ENCODE measurements at places on chromosomes 2 and 18.

GRCh38 chr2:97645112-97645694 lies 659 bp upstream of the COX5B start:
- no peak for DNase-seq

DNA sequence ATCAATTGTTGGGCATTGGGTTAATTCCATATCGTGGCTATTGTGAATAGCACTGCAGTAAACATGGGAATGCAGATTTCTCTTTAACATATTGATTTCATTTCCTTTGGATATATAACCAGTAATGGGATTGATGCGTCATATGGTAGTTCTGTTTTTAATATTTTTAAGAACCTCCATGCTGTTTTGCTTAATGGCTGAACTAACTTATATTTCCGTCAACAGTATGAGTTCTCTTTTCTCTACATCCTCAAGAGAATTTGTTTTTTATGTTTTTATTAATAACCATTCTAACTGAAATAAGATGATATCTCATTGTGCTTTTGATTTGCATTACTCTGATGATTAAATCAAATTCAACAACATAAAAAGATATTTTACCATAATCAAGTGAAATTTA lies 228.5 kb upstream of the FSIP2 start:
- DNase-seq: no peak

DNA sequence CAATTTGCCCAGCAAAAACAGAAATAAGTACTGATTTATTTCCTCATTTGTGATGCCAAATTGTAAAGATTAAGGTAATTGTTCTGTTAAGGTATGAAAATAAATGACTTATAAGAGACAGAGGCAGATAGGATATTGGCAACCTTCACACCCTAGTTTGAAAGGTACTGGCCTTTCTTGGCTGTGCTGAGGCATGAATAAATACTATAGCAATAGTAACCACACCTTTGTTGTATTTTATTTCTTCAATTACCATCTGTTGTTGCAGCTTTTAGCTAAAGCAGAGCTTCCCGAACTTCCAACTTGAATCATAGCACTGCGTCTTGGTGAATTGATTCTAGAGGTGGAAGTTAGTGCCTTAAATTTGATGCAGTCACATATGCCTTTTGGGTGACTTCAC lies 55.9 kb downstream of the FMNL2 start:
- DNase-seq: no peak

DNA sequence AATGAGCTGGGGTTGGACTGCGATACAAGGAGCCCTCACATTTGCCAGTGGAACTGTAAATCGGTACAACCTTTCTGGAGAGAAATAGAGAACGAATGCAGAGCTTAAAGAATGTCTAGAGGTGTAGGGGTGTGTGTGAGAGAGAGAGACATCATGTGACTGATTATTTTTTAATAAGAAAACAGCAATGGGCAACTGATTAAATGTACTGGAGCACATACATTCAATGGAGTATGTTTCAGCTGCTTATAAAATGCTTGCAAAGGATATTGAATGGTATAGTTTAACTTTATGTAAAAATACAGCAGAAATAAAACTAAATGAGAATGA lies 391 bp upstream of the TMEM17 start:
- DNase-seq: no peak

DNA sequence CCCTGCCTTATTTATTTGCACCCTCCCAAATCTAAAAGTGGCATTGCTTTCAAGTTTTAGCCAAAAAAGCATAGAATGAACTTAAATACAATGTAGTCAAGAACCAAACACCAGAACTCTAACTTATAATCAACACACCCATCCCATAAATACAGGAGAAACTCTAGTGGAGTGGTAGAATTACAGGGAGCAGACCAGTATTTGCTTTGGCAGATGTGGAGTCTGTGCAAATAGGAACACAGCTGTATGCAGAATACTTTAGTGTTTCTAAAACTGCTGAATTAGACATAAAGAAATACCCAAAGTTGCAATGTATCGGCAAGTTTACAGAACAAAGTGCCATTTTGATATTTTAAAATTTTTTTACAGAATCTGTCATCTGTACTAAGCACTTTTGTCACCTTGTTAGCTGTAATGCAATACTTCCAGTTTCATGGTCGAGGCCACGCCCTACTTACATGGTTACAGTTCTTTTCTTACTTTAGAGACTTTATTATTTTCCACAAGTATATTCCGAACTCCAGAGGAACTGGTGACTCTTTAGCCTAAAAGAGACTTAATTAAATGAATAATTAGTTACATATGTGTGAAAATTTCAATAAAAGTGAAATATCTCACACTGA lies 23.7 kb upstream of the COL5A2 start:
- no peak for DNase-seq

DNA sequence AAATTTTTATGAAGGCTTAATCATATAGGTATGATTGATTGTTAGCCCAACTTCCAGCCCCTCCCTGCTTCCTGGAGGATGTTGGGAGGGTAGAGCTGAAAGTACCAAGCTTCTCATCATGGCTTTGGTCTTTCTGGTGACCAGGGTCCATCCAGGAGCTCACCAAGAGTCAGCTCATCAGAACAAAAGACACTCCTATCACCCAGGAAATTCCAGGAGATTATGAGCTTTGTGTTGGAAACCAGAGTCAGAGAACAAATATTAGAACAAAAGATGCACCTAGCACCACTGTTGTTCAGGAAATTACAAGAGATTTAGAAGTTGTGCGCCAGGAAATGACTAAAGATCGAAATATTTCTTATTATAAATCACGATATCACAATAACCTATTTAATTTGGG lies 119.9 kb upstream of the THUMPD2 start:
- no peak for DNase-seq

GRCh38 chr2:50148632-50149031 lies 883.3 kb downstream of the NRXN1 start:
- no peak for DNase-seq

DNA sequence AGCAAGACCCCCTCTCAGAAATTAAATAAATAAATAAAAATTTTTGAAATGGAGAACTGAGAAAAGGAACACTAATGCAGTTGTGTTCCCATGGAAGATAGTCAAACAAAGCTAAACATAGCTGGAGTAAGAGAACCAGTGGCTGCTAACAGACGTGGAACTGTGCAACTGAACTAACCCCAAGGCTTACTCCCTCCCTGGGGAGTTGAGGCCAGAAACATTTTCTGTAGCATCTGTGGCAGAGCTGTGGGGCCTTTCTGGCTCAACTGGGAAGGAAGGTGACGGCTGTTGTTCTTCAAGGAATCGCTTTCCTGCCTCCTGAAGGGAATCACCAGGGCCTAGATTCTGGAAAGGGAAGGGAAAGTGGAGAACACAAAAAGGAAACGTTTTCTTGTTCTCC lies 53.9 kb upstream of the B3GNT2 start:
- no peak for DNase-seq

GRCh38 chr2:220043155-220043989 lies 415.9 kb downstream of the SLC4A3 start:
- DNase-seq: no peak

DNA sequence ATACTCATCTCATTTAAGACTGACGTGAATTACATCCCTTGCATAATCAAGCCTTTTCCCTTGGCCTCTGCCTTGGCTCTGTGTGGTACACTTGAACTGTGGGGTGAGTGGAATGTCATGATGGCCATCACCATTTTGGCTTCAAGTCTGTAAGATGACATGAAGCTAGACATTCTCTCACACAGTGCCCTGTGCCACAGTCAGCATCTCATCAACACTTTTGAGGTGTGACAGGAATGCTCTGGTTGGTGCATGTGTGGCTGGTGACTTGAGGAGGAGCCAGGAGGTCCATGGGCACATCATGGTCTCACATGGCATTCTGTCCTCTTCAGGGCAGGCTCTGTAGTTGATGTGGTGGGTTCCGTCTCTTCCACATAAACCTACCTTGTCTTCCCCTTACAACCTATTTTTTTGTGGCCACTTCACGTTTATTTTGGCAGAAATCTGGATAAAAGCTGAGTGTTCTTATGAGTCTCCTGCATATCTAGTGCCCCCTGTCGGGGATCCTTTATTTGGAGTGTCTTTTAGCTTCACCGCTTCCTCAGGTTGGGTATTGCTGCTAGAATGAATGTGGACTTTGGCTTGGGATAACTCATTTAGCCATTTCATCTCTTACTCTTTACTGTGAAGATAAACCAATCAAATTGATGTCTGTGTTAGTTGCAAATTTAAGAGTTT lies 28.1 kb downstream of the MAP4K4 start:
- DNase-seq: no peak

GRCh38 chr18:79604205-79604912 lies 75.2 kb upstream of the CTDP1 start:
- DNase-seq: no peak

- no peak for DNase-seq
Measured at GRCh38 chr18:44309185-44309584, 371.5 kb upstream of the SETBP1 start.

- DNase-seq: no peak
Measured at GRCh38 chr18:44474067-44474411, 206.6 kb upstream of the SETBP1 start.

- DNase-seq: no peak
Measured at GRCh38 chr2:113138428-113139322, 11.3 kb downstream of the IL1RN start.

DNA sequence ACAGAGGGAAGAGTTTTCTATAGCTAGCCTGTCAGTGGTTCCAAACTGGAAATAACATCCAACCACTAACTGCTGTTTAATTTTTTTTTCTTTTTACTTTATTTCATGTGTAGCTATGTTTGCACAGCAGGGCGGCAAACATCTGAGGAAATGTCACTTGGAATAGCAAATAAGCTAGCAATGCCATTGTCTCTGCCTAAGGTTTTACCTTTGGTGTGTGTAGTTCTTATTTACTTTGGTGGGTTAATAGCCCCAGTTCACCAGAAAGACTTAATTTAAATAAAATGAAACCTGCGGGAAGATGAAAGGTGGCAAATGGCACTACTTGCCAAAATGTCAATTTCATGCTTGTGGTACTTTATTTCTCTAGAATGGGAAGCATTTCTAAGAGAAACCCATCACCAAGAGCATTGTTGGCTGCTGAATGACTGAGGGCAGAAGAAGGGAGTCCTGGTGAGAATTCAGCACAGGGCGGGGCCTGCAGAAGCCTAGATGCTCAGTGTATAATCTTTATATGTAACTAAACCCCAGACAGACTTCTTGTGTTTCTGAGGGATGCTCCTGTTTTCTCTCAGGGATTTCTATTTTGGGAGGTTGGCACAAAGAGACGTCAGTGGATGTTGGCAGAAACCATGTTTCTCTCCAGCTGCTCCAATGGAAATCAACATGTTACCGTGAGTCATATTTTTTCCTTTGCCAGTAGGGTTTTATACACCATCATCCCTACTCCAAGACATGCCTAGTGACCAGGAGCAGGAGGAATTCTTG lies 300.4 kb upstream of the NT5C1B start:
- no peak for DNase-seq

DNA sequence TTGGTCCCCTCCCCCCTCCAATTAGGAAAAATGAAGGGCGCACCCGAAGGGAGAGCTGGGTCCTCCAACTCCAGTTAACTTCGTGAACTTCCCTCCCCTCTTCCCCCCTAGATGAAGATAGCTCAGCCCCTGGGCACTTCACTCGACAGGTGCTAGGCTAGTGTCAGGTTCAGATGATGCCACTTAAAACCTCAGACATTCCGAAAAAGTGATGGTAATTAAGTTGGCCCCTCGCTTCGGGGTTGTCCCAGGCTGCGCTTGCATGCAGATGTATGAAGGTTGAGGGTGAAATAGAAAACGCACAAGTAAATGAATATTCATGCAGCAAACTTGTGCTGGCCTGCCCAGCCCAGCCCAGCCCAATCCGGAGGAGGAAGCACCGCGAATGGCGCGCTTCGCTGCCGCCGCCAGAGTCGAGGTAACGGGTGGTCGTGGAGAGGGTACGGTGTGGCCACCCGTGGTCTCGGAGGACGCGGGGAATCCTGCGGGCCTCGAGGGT lies 3.0 kb upstream of the GBX2 start:
- no peak for DNase-seq

GRCh38 chr2:15311201-15311907 lies 249.8 kb downstream of the NBAS start:
- no peak for DNase-seq

GRCh38 chr2:117470311-117471095 lies 344.0 kb upstream of the DDX18 start:
- peak; percentile 14 for DNase-seq

- DNase-seq: no peak
Measured at GRCh38 chr2:45616658-45617411, 5.8 kb upstream of the SRBD1 start.

DNA sequence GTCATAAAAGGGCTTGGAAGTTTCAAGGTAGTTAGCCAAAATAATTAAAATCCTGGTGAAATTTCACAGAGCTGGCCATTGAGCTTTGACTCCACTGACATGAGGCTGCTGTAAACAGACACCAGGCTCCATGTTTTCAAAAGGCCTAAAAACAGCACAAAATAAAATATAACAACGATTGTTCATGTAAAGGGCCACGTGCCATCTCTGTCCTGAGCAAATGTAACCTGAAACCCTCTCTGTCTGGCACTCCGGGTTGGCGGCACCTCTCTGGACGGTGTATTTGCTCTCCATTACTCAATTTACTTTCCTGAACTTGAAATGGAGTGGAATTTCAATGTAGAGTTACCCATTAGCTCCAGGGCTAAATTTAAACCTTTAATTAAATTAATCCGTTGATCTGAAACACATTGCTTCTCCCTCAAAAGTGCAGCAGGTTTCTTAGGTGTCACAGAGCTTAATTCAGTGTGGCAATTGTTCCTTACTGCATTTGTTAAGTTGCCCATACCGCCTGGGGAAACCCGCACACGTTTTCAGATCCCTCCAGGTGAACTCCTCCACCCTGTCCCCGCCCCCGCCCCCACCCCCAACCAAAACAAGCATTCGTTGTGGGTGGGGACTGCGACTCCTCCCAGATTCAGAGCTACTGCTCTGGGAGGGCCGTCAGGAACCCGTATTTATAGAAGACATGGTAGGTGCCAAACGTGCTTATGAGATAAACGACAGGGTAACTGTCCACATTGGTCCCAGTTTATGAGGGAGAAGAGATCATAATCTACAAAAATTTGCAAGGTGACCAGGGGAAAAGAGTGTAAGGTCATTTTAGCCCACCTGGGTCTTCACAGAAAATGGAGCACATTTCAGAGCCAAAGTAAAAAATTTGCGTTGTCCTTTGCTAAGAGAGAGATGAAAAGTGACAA lies 1.2 kb upstream of the CABLES1 start:
- DNase-seq: no peak

GRCh38 chr2:37005118-37005868 lies 39.0 kb upstream of the STRN start:
- DNase-seq: no peak

DNA sequence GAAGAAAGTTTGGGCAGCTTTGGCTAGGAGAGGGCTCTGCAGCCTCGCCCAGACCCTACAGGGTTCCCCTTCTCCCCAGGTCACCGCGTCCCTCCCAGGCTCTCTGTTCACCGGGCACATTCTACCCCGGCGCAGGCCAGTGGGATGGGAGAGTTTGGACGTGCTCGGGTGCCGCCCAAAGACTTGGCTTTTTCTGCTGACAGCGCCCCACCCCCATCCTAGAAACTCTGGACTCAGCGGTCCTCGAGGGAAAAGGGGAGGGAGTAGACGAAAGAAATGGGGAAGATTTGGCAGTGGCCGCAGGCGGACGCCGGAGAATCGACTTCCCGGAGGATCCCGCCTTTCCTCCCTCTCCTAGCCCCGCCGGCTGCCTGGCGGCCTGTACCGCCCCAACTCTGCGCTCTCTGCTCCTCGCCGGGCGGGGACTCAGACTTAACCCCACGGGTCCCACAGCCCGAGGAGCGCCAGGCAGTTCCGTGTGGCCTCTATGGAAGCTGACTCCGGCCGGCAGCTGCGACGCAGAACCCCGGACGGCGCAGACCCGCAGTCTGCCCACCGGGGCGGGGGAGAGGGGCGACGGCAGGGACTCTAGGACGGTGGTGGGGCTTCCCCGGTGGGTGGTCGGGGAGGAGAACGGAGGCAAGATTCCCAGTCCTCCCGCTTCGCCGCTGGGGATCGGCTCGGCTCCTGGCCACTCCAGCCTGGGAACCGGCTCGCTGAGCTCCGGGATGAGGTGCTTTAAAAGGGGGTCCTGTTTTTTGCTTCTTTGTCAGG lies 863 bp upstream of the SIX2 start:
- DNase-seq: no peak
